Non-pigmented ciliary epithelial cell (primary cell): ENCODE measurements at places on chromosomes 6 and 20.
A peak's percentile ranks its signal among the peaks of the same experiment; 100 is the strongest.

DNA sequence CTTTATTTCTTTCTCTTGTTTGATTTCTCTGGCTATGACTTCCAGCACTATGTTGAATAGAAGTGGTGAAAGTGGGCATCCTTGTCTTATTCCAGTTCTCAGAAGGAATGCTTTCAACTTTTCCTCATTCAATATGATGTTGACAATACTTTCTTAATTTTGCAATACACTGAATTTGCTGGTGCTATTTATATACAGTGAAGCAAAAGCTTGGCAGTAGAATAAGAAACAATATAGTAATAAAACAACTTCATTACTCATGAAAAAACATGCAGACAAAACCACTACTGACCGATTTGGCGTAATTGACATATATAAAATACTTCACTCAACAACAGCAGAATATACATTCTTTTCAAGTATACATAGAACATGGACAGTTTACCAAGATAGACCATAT is 96.4 kb downstream of the CFAP61 start:
- DNase-seq: no peak

DNA sequence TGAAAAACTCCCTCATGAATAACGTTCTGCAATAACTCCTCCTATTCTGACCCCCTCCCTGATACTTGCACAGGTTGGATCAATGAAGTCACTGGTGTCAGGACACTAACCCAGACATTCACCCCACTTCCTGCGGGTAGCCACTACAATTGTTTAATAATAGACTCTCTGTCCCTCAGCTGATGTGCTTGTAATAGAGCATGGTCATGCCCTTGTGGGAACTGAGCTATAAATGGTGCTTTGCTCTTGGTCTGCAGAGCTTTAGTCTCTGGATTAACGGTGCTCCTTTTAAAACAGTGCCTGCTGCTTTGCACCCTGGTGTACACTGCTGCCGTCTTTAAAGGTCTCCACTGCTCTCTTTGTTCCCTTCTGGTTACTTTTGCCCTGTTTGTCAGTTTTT is 127.3 kb downstream of the BACH2 start:
- DNase-seq: no peak

- DNase-seq: no peak
Measured at GRCh38 chr6:160029525-160029924, 60.6 kb downstream of the IGF2R start.

- DNase-seq: no peak
Measured at GRCh38 chr6:16575655-16576054, 185.6 kb downstream of the ATXN1 start.

DNA sequence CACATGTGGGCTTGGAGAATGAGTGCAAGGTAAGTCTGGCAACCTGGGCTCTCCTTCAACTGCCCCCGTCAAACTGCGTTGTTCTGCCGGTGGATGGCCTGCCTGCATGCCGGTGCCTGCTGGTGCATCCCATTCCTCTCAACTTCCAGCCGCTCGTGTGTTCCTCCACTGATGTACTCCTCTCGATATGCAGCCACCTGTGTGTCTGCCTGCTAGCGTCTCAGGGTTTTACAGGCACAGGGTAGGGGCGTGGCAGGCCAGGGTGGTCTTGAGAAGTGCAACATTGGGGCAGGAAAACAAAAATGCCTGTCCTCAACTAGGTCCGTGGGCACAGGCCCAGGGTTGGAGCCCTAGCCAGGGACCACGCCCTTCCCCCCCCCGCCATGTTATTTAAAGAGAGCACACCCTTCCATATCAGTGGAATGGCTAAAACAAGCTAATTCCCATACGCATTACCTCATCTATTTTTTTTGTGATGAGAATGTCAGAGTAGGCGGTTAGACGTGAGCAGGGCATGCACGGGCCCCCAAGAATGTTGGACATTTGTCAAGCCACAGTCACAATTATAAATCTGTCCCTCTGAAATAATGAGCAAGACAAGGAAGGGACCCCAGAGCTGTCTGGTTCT is 33.2 kb downstream of the SERPINB6 start:
- no peak for DNase-seq

- no peak for DNase-seq
Measured at GRCh38 chr6:106056060-106056745, 29.9 kb upstream of the PRDM1 start.

GRCh38 chr6:20811109-20811761 is 277.0 kb downstream of the CDKAL1 start:
- DNase-seq: peak; percentile 98

GRCh38 chr20:63694584-63695423 is 1.6 kb upstream of the TNFRSF6B start:
- DNase-seq: no peak

GRCh38 chr6:84007871-84008270 is 25.7 kb upstream of the MRAP2 start:
- no peak for DNase-seq

GRCh38 chr6:157861184-157861583 is 38.1 kb downstream of the SNX9 start:
- no peak for DNase-seq

DNA sequence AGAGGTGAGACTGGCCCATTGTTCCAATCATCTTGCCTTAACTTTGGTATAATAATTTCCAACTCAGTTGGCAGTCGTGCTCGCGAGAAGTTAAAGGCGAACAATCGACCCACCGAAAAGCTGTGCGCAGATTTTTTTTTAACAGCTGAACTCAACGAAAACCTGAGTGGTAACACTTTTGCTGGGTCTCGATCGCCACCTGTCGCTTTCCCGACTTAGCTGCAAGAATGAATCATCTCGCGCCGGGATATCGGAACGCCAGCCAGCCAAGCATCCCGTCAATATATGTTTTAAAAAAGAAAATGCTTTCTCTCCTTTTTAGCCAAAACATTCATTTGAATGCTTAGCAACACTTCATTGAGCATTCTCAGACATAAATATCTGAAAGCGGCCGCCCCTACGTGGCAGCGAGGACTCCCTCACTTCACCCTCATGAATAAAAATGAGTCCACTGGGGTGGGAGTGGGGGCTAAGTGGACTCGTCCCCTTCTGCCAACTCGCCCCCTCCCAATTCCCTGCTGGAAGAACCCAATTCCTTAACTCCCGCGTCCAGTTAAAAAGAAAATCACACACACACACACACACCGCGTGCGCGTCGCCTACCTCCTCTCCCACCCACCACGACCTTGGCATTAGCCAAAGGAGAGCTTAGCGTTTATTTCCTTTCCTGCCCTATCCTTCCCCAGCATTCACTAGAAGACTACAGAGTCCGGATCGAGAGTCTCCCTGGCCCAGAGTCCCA is 1.5 kb downstream of the COL12A1 start:
- DNase-seq: no peak

DNA sequence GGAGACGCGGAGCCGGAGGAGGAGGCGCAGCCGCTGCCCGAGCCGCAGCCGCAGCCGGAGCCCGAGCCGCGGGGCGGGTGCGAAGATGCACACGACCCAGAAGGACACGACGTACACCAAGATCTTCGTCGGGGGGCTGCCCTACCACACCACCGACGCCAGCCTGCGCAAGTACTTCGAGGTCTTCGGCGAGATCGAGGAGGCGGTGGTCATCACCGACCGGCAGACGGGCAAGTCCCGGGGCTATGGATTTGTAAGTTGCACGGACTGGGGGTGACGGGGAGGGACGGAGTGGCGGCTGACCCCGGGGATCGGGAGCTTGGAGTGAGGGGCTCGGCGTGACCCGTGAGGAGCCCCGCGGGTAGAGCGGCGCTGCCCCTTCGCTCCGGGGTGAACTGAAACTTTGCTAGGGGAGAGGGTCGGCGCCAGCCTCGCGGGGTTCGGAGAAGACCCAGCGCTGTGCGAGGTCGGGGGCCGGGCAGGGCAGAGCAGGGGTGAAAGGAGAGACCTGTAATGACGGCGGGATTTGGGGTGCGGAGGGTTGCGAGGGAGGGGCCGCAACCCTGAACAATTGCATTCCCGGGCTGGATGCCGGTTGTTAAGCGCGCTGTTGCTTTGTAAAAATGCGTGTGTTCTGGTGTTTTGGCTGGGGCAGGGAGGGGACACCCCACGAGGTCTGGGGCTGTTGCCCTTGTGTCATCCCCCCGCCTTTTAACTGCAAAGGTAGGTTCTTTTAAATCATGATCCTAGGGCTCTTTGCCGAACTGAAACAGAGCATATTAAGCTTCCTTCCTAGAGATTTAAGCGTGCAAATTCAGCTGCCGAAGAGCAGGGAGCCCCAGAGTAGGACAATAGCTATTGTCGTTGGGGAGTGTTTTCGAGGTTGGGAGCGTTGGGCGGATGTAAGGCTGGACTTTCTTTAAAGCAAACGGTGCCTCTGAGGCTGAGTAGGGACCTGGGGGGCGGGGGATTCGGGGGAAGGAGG is 628 bp downstream of the RBM24 start:
- DNase-seq: no peak

DNA sequence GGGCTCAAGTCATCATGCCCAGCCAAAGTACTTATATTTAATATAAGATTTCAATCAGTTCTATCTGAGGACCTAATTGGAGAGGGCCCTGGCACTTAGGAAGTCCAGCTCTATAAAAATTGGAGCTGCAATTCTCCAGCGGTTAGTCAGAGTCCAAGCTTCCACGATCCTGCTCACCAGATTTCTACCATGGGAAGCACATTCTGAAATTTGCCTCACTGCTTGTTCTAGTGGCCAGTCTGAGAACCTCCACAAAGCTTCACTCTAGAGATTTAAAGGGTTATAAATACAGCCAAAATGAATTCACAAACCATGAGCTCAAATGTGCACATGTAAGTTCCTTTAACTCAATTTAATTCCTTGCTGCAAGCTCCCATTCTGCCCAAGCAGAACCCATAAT is 33.5 kb downstream of the PNLDC1 start:
- no peak for DNase-seq

- DNase-seq: no peak
Measured at GRCh38 chr6:144586986-144587385, 301.9 kb downstream of the UTRN start.

GRCh38 chr6:4871825-4872224 is 95.6 kb downstream of the CDYL start:
- no peak for DNase-seq

DNA sequence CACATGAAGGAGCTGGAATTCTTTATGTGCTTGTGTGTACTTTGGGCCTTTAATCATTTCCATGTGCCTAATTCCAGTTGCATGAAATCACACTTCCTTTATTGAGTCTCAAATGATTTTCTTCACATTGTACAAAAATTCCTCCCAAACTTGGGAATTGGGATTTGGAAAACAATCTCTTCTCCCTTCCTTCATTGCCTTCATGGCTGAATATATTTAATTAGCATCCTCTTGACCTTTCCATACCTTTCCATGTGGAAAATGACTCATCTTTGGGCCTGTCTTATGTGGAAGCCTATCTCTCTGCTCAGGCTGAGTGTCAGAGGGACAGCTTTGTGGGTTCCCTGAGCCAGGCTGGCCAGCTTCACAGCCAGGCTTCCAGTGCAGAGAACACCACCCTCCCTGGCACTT is 33.0 kb upstream of the CDH4 start:
- peak; percentile 6 for DNase-seq

DNA sequence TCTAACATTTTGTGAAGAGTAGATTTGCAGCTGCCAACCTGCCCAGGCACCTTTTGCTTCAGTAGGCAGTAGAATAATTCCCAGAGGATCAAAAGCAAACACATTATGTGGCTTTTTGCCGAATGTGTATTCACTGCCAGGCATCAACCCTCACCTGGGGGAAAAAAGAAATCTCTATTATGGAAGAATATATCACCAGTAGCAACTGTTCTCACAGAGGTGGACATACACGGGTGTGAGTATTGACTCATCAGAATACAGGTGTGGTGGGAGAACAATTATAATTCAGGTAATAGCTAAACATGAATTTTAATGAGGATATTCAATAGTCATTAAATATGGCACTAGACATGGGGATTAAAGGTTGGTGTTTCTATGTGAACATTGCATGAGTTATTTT is 910.7 kb downstream of the TFAP2A start:
- no peak for DNase-seq

DNA sequence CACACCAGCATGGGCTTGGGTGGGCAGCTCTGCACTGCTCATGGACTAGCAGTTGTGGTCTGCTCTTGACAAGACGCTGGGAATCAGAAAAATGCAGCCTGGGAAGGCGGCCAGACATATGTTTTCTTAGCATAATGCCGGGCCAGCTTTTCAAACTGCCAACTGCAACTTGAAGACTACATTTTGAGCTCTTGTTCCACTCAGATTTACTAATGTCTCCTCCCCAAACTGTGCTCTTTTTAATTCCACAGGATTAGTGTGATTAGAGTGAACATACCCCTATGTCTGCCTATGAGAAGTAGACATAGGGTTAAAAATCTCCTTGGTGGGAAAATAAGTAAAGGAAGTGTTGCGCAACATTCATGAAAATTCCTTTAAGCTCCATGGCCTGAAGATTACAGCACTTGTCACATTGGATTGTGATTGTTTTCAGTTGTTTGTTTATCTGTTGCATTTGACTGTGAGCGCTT is 5.3 kb upstream of the FNDC1 start:
- no peak for DNase-seq

DNA sequence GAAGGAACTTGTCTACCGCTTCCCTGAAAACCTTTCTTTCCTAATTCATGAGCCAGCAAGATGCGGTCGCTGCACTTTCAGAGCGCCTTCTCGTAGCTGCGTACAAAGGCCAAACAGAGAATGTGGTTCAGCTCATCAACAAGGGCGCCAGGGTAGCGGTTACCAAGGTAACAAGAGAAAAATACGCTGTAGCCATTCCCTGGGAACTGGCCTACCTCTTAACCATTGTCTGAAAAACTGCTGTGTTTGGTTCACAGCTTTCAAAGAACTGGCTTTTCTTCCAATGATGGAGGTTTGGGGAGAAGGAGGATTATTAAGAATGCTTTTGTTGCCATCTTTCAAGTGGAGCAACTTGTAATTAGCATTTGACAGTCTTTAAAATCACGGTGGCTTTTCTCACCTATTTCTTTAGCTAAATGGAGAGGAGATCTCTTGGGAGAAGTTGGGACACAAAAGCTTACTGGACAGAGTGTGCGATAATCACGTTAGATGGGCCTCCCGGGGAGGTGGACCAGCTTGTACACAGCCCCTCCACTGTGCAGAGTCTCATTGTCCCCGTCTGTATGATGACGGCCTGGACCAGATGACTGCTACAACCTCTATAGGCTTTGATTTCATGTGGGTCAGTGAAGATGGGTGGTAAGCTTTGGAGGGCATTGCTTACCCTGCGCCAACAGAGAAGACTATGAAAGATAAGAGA is 71.5 kb downstream of the LYRM2 start:
- DNase-seq: no peak

DNA sequence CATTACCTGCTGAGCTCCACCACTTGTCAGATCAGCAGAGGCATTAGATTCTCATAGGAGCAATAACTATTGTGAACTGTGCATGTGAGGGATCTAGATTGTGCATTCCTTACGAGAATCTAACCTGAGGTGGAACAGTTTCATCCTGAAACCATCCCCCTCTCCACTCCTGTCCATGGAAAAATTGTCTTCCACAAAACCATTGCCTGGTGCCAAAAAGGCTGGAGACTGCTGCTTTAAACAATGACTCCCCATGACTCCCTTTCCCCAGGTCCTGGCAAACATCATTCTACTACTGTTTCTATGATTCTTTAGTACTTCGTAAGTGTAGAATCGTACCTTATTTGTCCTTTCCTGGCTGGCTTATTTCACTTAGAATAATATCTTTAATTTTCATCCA is 9.7 kb upstream of the DYNLRB1 start:
- no peak for DNase-seq
